NCI-H510A treated with DMSO at 0.1 percent for 48 hours (cell line): ENCODE measurements at places on chromosomes 7 and 10.

DNA sequence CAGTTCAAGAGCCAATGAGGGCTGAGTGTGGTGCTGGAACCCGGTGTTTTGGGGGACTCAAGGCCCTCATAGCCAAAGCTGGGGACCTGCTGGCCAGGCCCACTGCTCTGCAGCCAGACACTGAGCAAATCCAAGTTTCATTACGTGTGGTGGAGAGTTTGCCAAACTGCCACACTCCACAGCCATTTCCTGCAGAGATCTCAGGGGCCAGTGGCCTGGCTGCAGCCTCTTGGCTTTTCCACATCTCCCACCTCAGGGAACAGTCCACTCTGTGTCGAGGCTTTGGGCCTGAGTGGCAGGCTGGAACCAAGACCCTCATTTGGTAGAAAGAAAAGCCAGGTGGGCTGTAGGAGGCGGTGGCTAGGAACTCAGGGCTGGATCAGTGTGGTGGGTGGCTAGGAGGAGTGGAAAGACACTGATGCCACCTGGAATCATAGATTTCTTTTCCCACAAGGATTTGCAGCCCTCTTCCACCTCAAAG is 3.2 kb downstream of the HOXA11 start:
- no peak for DNase-seq

DNA sequence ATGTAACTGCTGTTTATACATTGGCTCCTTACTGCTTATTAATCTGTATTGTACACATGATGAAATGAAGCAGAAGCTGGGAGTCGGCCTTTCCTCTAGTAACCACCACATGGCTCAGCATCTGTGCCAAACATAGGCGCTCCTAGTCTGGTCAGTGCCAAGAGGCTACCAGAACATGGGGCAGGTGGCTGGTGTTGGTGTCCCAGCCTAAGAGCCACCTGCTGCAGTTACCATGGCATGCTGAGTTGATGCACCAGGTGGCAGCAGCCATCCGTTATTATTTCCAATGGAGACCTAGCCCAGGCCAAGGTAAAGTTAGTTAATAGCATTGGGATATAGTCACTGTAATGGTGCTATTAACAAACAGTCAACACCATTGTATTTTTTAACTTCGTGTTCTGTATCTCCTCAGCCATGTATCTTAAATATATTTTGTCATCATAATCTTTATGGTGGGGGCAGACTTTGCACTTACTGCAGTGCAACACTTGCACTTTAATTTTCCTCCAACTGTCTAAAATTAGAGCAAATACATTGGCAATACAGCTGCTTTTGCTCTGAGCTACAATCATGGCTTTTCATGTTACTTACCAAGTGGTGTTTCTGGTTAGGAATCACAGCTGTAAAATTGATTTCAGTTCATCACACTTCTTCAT is 33.1 kb downstream of the HBP1 start:
- DNase-seq, result peak; percentile 41

GRCh38 chr10:15658069-15658702 is 61.5 kb downstream of the ITGA8 start:
- no peak for DNase-seq

GRCh38 chr10:80277016-80277415 is 12.4 kb downstream of the MAT1A start:
- no peak for DNase-seq

DNA sequence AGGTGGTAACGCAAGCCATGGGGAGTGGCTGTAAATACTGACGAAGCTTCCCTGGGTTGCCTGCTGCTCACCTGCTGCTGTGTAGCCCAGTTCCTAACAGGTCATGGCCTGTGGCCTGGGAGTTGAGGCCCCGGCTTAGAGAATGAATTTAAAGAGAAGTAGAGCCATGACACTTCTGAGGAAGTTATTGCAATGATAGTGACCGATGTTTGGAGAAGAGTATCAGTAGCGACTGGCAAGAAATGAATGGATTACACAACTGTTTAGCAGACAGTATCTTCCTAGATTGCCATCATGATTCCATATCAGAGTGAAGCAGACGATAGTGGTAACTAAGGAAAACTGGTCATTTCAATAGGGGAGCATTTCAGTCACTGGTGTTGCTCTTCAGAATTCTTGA is 249.6 kb downstream of the PLXDC2 start:
- DNase-seq, result no peak

DNA sequence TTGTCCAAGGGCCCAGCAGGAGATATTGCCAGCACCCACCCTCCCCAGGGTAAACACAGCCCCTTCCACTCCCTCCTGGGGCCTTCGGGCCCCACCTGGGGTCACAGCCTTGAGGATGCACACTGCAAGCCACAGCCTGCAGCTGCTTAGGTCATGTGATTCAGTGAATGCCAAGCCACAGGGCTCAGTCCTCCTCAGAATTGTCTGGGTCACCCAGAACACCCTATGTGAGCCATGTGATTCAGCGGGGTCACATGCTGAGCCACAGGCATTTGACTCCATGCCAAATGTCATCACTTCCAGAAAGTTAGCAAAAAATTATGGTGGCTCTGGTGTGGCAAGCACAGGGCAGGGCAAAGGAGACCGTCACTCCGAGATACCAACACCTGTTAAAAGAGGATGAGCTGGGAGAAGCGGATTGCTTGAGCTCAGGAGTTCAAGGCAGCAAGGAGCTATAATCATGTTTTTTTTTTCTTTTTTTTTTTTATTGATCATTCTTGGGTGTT is 17.2 kb upstream of the PSAP start:
- no peak for DNase-seq

DNA sequence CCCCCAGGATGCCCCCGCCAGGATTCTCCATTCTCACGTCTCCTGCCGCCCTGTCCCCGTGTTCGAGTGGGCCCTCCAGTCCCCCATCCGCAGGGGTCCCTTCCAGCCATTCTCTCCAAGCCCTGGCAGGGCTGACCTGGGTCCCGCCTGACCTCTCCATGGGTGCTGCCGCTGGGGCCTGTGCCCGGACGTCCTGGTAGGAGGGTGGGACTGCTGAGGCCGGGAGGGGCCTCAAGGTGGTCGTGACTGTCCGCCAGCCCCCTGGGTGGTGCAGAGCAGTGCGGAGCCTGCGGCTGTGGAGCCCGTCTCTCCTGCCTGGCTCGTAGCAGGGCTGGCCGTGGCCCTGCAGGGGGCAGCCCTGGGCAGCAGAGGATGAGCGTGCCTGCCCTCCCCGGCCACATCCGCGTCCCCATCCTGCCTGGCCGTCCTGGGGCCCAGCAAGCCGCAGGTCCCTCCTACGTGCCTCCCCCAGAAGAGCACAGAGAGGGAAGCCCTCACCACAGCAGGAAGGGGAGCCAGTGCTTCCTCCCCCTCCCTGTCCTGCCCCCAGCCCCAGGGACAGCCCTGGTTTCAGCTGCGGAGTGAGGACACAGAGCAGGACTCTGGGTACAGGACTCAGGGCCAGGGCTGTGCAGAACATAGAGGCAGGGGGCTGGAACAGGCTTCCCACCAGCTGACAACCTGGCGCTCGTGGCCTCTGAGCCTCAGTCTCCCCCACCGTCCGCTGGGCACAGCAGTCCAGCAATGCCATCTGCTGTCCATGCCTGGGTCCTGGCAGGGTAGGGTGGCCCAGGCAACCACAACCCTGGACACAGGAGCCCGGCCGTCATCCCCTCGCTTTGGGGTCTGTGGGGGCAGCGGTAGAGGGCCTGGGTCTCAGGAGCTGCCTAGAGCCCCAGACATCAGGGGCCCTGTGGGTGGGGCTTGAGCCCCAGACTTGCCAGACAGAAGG is 1.5 kb upstream of the GRIFIN start:
- peak; percentile 72 for DNase-seq

DNA sequence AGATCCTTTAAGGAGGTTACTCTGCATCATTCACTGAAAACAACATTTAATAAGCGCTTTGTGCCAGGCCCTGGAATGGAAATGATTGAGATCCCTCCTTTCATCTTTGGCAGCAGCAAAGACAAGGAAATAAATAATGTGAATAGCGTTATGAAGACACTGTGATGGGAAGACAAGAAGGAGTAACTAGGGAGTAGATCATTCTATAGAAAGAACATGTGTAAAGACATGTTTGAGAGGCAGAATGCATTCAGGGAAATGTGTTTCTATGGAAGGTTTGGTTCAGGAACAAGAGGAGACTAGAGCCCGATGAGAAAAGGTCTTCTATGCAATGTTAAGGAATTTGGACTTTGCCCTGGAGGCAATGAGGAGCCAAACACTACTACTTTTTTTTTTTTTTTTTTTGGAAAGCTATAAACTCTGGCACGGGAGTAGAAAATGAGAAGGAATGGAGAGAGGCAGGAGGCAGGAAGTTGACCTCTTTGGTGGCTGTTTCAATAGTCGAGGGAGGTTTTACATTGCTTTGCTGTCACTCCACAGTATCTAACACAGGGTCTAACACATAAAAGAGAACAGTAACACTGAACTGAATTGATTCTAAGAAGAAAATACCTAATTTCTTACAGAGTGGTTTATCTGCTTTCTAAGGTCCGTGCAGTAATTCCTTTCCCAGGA is 44.9 kb downstream of the SMURF1 start:
- no peak for DNase-seq

GRCh38 chr7:31705377-31705776 is 18.4 kb downstream of the PPP1R17 start:
- no peak for DNase-seq

DNA sequence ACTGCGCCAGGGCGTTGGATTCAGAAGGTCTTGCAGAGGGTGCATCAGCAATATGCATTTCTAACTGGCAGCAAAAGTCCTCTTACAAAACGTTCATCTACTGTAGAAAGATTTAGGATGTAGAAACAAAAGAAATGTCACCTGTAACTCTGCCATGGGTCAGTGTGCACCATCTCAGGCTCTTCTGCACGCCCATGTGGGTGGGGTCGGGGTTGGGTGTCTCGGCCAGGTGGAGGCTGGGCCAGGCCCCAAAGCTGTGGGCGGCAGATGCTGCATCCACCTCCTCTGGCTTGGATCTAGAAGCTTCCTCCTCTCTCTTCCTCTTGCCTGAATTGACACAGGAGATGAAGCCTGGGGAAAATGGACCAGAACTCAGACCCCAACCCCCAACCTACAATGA is 111.3 kb upstream of the PPP2R2D start:
- no peak for DNase-seq

- DNase-seq, result no peak
These were observed 2.0 kb downstream of the GFRA1 start for GRCh38 chr10:116270771-116271592.

DNA sequence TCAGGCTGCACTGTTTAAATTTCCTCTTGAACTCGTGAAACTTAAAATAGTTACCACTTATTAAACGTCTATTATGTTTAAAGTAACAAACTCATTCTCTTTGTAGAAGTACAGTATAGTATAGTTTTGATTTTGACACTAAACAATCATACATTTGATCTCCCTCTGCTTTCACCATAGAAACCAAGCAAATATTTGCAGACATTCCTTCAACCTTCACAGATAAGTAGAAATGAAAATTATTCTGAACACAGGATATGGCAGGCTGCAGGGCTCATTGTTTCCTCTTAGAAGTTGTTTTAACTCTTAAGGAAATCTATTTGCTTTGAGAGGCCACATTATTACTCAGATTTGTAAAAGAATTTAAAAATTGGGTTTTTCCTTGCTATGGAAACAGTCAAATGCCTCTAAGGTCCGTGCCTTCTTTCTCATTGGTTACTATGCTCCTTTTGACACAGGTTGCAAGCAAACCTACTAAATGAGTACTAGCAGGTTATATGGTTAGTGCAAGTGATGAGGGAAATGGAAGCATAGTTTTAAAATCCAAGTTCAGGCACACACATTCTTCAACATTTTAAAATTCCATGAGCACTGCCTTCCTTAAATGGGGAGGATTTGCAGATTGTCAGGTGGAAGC is 92.8 kb upstream of the FAM133B start:
- DNase-seq, result no peak

DNA sequence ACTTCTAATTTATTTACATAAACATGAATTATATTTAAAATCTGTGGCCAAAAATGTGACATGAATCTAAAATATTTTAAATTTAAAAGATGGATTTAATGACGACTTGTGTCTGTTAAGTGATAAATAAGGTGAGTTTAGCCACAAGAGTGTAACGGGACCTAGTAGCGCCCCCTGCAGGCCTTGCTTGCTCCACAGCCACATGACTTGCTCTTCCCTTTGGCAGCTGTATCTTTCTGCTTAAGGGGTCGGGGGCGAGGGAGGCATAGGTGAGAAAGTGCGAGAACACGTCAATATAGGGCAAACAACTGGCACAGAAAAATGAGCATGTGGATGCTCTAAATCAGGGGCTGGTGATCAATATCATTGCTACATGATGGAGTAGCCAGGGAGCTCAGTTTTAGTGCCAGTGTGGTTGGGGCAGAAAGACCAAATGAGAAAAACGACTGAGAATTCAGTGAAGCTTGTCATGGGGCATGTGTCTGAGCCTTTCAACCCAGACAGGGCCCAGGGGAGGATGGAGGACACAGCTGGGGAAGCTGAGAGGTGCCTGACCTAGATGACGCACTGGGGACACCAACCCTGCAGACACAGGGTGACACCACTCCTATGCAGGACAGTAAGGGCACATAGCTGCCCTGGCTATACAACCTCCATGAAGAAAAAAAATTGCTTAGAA is 49.8 kb downstream of the PAXIP1 start:
- no peak for DNase-seq

GRCh38 chr7:70712942-70713341 is 419.0 kb upstream of the GALNT17 start:
- peak; percentile 78 for DNase-seq

GRCh38 chr7:1358376-1359050 is 100.8 kb downstream of the MICALL2 start:
- no peak for DNase-seq

- no peak for DNase-seq
These were observed 76.3 kb upstream of the CUX1 start for GRCh38 chr7:101740981-101741725.

GRCh38 chr7:27128776-27129728 is 1.5 kb downstream of the HOXA4 start:
- no peak for DNase-seq

- DNase-seq, result no peak
These were observed 58.0 kb downstream of the NEBL start for GRCh38 chr10:20839141-20839540.

- no peak for DNase-seq
These were observed 23.2 kb upstream of the MALSU1 start for GRCh38 chr7:23275912-23276311.

DNA sequence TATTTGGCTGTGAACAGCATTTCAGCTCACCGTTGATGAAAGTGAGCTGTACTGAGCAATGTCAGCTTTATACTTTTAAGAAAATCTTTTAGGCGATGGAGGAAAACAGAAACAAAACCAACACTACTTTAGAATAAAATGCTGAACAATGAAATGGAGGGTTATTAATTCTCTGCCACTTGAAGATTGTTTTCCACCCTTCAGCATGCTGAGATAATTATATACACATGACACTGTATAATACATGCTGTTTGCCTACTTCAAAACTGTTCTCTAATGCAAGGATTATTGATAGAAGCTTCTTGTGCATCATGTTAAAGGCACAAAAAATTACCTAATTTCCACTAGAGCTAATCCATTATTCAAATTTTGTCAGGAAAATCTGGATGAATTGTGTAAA is 66.8 kb downstream of the CACNA2D1 start:
- peak; percentile 50 for DNase-seq
